ENCODE measurements at places on chromosomes 1 and 21.

GRCh38 chr1:93255222-93256079, 74.9 kb downstream of the CCDC18 start:
- no peak for DNase-seq

DNA sequence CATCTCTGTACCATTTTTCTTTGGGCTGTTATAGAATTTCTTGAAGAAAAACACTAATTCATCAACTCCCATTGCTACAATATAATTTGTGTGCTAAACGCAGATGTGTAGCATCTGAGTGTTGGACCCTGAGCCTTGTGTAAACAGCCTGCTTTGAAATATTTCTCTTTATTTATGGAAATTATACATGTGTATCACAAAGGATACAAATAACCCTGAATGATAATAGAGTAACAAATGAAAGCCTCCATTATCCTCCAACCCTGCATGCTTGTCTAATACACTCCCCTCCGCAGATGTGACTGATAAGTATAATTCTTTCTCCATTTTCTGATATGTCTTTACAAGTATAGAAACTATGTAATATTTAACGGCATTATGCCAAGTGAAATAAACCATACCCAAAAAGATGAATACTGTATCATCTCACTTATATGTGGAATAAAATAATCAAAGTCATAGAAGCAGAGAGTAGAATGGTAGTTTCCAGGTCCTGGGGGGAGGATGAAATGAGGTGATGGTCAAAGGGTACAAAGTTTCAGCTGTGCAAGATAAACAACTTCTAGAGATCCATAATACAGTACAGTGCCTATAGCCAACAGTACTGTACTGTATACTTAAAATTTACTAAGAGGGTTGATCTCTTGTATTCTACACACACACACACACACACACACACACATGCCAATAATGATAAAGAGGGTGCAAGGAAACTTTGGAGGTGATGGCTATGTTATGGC, 2.8 kb upstream of the ADAM30 start:
- no peak for DNase-seq

DNA sequence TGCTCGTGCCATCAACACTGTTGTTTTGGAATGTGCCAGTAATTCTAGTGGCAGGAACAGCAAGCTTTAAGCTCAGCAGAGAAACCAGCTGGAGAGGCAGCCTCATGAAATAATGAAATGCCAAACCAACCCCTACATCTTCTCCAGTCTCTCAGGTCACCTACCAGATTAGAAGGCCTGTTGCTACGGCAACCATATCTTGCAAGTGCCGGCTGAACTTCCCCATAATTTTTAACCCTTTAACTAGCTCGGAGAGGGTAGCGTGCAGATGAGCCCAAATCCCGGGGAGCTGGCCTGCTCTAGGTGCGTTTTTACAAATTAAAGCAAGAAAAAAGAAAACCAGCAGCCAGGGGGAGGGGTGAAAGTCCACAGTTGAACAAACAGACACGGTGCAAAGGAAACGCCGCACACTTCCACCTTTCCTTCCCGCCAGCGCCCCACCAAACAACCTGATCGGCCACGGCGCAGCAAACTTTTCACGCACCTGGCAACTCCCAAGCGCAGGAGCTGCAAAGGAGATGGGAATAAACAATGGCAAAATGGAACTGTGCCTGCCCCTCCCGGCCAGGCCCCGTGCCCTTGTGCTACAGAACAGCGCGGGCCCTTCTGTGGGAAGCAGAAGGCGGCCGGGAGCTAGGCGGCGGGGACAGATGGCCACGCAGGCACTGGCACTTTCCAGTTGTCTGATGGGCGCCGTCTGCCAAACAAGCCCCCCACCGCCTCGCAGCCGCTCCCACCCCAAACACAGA, 50.1 kb downstream of the SSBP3 start:
- DNase-seq, result no peak

DNA sequence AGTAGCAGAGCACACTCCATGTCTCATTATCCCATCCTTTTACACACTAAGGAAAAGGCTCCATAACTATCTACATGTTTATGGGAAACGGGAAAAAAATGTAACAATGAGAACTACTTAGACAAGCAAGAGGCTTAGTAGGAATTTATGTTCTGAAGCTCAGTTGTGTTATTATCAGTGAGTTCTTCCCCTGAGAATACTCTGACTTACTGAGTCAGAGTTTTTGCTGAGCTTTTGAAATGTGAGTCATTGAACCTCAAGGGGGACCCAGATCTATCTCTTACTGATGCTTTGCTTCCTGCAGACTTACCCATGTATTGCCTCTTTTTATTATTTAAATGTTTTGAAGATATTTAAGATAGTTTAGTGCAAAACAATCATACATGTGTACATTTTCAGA, 20.1 kb downstream of the CFHR5 start:
- DNase-seq, result no peak

DNA sequence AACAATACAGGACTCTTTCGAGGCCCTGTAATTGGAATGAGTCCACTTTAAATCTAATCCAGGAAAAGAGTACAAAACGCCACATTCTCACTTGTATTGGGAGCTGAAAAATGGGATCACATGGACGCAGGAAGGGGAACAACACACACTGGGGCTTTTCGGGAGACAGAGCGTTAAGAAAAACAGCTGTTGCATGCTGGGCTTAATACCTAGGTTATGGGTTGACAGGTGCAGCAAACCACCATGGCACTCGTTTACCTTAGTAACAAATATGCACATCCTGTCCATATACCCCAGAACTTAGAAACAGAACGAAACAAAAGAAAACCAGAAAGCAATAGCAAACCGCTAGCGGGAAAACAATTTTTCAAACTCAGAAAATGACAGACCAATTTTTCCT, 1532.7 kb upstream of the TPTE start:
- DNase-seq, result no peak

DNA sequence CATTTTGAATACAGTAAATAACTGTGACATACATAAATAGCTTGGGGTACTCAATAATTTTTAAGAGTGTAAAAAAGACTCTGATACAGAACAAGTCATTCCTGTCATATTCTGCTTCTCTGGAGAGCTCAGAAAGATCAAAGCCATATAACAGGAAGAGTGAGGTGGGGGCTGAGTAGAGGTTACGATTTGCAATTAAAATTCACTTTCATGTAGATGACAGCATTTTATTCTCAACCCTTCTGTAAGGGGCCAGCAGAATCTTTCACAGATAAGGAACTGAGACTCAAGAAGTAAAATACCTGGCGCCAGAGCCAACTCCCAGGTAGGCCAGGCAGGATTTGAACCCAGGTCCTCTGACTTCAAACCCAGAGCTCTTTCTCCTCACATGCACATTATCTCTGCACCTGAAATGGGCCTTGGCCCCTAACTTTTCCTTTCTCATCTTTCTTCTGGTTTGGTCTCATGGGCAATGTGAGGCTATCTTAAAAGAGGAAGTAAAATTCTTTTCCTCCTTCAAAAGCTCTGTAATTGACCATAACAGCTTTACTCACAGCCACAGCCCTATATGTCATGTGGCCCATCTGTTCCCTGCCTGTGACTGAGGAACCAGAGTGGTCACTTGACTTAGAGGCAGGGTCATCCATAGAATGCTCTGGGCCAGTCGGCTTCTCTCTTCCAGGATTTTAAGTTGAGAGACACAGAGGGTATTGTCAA, 80.9 kb upstream of the SYT6 start:
- no peak for DNase-seq

GRCh38 chr1:100941098-100941527, 45.2 kb downstream of the SLC30A7 start:
- no peak for DNase-seq

DNA sequence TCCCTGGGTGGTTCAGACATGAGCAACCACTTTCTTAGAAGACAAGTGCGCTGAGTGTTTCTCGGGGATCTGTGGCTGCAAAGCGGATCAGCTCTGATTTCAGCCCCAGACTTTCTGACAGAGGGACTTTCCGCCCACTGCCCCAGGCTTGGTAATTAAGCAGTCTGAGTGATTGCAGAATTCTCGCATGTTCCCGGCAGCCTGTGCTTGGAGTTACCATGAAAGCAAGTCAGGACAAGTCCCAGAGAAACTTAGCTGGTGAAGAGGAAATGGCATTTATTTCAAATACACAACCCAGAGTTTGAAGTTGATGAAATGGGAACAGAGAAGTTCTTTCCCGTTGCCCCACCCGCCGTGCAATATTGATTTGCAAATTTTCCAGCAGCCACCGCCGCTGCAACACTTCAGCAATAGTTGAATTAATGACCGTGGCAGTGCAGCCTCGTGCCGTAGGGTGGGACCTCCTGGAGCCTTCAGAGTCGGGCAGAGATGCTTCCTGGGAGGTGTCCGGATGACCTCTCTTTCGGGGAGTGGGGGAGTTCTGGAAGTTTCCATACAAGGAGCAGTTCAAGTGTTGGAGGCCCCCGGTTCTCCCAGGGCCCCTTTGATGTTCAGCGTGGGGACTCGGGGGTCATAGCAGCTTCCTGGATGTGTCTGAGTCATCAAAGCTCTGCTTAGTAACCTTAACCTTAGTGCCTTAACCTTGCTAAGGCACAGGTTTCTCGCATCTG, 134.7 kb downstream of the KAZN start:
- DNase-seq, result no peak

GRCh38 chr1:174157157-174157806, 2.0 kb upstream of the RABGAP1L start:
- DNase-seq, result no peak

- DNase-seq, result no peak
Measured at GRCh38 chr1:51755437-51755836, 123.1 kb downstream of the NRDC start.

GRCh38 chr1:207027206-207027777, 5.3 kb downstream of the C1orf116 start:
- no peak for DNase-seq

DNA sequence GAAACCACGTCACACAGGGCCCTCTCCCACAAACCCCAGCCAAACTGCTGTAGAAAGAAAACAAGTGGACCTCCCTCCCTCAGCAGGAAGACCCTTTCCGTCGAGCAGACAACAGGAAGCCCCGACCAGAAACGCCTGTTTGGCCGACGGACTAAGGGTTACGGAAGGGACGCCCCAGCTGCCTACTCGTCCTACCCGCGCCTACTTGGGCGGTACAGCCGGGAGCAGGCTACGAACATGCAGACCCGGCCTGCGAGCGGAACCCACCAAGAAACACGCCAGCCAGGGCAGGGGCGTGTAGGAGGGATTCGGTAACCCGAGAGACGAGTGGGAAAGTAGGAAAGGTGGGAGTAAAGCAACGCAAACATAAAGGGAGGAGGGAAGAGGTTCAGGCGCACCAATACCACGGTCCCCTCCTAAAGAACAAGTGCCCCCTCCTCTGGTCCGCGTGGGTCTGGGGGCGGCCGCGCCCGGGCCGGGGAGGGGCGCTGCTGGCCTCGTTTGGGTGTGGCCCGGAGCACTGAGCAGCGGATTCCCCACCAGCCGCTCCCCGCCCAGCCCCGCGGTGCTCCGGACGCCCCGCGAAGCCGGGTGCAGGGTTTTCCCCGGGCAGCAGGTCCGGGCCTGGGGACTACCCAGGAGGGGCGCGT, 450 bp downstream of the S100A10 start:
- peak; percentile 22 for DNase-seq

DNA sequence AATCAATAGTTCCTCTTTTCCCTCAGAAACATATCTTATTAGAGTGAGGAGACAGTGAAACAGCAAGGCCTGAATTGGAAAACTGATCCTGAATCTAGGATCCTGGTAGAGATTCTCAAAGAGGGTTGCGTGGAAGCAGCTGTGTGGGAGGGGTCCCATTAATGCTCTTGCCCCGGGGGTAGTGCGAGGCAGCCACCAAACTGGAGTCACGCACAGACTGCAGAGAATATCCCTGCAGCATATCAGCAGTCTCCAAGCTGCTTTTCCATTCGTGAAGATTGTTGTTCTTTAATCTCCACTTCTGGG, 150.1 kb downstream of the DISC1 start:
- no peak for DNase-seq

- DNase-seq, result no peak
Measured at GRCh38 chr1:226129230-226129629, 57.3 kb downstream of the ACBD3 start.

DNA sequence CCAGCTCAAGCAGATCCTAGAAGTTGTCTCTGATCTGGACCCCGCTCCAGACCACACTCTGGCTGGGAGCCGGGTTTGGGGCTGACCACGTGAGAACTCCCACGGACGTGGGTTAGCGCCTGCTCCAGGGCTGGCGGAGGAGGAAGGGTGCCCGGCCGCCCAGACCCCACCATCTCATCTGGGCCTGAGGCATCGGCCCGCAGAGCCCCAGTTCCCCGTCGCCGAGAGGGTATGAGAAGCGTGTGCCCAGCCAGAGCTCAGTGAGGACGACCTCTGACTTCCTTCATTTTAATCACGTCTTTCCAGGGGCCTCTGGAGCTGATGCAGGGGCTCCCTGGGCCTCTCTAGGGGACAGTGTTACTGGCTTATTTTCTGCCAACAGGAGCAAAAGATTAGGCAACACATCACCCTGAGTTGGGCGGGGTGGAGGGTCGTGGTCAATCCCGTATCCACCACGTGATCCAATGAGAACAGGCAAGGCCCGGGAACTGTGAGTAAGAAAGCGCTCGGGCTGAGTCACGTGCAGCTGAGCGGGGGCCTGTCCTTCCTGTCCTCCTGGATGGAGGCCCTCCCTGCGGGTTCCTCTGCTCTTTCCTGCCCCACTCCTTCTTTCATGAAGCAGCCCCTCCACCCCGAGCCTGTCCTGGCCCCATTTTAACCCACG, 81.1 kb downstream of the SIK1 start:
- DNase-seq, result no peak

GRCh38 chr1:115977499-115978258, 1.4 kb downstream of the SLC22A15 start:
- DNase-seq, result no peak

GRCh38 chr21:38875694-38876492, 70.2 kb downstream of the ETS2 start:
- no peak for DNase-seq

GRCh38 chr21:28239340-28239739, 753.3 kb downstream of the LTN1 start:
- DNase-seq, result no peak

- no peak for DNase-seq
Measured at GRCh38 chr1:89630048-89630447, 2.9 kb upstream of the LRRC8C start.

DNA sequence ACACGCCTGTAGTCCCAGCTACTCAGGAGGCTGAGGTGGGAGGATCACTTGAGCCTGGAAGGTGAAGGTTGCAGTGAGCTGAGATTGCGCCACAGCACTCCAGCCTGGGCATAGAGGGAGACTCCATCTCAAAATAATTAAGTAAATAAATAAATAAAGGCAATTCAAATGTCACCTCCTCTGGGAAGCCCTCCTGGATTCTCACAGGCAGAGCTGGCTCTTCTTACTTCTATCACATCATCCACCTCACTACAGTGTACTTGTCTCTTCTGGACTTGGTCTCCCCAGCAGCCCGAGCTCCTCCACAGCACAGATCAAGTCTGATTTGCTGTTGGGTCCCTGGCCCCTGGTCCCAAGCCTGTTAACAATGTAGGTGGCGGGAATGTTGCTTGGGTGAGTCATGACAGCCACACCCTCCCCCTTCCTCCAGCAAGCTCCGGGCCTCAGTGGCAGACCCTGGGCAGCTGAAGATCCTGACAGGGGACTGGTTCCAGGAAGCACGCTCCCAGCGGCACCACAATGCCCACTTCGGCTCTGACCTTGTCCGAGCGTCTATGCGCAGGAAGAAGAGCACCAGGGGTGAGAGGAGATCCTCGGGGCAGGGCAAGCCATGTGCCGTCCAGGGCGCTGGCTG, 5.3 kb downstream of the SYTL1 start:
- no peak for DNase-seq

Data from stimulated activated CD4-positive, alpha-beta T cell treated with anti-CD3 and anti-CD28 coated beads, Interleukin-4, amount 100 ng/mL, for 4 hours (primary cell).